ENCODE measurements at places on chromosomes 3 and 15.

DNA sequence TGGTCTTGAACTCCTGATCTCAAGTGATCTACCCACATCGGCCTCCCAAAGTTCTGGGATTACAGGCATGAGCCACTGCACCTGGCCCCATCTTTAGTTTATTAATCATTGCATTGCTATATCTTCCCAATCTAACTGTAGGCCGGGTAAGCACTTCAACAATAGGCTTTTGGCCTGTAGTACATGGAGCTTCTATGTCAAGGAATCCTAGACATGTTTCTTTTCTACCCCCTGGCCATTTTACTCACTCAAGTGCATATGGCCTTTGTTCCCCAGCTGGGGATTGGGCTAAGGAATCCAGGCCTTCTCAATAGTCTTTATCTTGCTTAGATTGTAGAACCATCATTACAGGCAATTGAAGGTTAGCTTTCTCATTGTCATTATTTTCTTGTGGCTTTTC lies 122.3 kb upstream of the MBNL1 start:
- DNase-seq = no peak

GRCh38 chr3:188868803-188869202 lies 303.0 kb upstream of the TPRG1 start:
- no peak for DNase-seq

GRCh38 chr3:99866261-99866761 lies 48.6 kb downstream of the CMSS1 start:
- peak; percentile 86 for DNase-seq

GRCh38 chr3:52146189-52146588 lies 8.0 kb downstream of the POC1A start:
- DNase-seq = no peak

DNA sequence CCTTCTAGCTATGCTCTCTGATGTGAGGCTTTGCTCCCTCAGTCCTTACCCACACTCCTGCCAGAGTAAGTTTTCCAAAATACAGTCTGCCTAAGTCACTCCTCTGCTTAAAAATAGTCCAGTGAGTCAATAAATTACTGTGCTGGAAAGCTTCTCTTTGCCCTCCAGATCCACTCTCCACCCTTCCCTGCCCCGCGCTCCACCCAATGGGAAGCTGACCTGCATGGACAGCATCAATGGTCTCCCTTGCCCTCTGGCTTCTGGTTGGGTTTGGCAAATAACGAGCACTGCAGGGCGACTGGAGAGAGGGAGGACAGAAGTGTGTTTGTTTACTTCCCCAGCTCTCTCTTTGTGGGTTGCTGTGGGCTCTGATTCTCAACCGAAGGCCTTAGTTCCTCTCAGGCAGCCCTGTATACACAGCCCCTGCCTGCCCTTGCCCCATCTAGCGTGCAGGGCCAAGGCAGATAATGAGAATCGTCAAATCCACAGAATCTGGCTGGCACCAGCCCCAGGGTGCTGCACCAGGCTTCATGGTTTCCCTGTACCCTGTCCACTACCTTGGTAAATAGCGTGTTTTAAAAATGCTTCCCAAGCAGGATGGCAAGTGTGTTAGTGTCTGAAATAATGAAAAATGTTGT lies 110.4 kb downstream of the ADAMTSL3 start:
- no peak for DNase-seq

- DNase-seq = peak; percentile 78
These were observed 113.7 kb upstream of the RPL32 start for GRCh38 chr3:12954891-12955650.

DNA sequence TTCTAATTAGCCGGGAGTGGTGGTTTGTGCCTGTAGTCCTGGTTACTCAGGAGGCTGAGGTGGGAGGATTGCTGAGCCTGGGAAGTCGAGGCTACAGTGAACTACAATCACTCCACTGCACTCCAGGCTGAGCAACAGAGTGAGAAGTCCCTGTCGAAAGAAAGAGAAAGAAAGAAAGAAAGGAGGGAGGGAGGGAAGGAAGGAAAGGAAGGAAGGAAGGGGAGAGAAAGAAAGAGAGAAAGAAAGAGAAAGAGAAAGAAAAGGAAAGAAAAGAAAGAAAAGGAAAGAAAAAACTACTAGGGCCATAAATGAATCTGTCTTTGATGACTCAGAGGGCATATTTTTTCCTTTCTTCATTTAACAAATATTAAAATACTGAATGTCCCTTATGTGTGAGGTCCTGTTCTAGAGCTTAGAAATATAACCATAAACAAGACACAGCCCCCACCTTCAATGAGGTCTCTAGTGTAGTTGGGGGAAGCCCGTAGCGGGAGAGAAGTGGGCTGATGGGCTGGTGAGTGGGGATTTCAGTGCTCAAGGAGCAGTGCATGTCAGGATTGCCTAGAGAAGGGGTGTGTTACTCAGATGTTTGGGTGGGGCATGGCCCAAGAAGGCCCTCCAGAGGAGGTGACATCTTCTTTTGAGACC lies 35.2 kb upstream of the PIAS1 start:
- DNase-seq = no peak

DNA sequence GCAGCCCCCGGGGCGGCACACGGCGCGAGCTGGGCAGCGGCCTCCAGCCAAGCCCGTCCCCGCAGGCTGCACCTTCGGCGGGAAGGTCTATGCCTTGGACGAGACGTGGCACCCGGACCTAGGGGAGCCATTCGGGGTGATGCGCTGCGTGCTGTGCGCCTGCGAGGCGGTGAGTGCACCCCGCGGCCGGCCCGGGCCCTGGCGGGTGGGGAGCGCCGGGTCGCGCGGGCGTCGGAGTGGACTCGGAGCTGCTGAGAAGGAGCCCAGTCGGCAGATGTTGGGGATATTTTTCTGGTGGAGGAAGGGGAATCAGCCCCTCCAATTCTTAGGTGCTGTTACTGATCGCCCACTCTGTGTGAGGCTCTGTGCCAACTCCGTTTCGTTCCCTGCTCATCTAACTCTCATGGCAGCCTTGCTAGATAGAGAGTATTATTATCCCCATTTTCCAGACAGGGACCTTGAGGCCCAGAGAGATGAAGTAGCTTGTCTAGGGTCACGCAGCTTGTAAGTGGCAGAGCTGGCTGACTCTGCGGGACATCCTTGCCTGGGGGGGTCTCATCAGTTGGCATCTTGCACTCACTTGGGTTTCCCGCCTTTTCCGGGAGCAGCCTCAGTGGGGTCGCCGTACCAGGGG lies 890 bp downstream of the CHRD start:
- peak; percentile 33 for DNase-seq

GRCh38 chr3:163266731-163267130 lies 1770.1 kb downstream of the OTOL1 start:
- DNase-seq = no peak

GRCh38 chr3:192351441-192351840 lies 375.9 kb downstream of the FGF12 start:
- no peak for DNase-seq

GRCh38 chr3:148998715-148999423 lies 7.5 kb downstream of the GYG1 start:
- peak; percentile 52 for DNase-seq

- no peak for DNase-seq
These were observed 6.6 kb downstream of the TGM5 start for GRCh38 chr15:43260011-43260615.

DNA sequence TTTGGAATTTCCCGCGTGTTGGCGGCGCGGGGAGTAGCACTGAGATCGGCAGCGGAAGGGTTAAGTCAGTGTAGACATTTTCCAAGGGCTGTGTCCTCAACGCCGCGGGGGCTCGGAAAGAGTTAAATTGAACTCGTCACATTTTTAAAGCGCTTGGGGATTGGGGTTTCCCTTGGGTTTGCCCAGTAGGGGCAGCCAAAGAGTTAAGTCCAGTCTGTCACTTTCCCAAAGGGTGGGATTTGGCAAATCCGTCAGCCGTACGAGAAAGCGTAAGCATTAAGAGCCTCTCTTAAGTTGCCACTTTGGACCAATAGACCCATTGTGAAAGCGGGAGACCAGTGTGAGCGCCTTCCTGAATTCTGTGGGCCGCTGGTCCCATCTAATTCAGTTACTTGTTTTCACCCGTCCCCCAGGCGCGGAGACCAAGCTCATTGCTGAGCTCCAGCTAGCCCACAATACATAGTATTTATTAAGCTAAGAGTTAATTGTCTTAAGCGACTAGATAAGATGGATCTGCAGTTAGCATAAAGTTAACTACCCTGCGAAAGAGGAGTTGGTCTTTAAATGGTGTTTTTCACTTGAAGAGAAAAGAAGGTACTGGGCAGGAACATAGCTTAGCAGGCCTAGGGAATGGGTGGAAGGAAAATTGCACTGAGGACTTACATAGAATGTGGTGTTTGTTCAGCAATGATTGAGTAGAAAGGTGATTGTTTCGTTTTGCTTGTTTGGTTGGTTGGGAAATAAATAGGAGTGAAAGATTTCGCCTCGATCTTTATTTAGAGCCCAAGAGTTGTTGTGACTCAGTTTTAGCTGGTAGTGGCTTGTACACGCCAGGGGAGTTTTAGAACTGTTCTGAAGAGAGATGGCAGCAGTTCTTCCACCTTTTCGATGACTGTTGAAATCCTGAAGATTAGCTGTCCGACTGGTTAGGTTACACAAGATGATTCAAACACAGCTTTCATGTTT lies 932 bp downstream of the ARL8B start:
- peak; percentile 83 for DNase-seq

- DNase-seq = no peak
These were observed 155.0 kb upstream of the HES1 start for GRCh38 chr3:193980905-193981304.

- DNase-seq = no peak
These were observed 107.4 kb upstream of the ACP3 start for GRCh38 chr3:132209855-132210254.

DNA sequence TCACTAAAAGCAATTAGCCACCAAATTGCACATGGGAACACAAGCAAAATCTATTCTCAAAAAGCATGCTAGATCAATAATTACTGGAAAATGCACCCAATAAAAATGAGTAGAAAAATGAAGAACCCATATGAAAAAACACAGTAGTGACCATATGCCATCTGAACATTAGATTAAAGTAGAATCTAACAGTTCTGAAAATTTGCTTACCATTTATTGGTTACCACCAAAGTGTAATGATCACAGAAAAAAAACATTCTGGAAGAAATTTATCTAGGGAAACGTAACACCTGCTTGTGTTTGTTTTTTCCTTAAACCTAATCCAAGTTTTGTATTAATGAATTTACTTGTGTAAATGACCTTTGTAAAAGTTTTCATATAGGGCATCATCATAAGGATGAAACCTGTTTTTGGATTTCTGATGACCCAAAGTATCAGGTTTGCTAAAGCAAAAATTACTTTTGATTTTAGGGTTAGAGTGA lies 37.6 kb upstream of the AADAC start:
- DNase-seq = no peak

GRCh38 chr3:108218811-108219210 lies 3.4 kb downstream of the IFT57 start:
- DNase-seq = peak; percentile 54

DNA sequence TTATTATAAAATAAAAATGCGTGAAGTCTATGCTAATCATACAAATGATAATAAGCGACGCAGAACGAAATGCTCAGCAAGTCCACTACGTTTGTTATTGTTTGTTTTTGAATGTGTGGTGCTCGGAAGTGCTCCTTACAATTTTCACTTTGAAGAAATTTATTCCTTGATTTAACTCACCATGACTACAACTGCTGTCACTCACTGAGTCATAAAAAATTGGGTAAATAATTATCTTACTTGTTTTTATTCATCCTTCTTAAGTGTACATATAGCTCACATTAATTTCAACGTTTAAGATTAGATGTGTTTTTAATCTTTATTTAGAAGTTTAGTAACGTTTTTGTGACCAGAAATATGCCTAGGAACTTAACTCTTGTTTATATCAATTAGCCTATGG lies 66.7 kb upstream of the NANOGP8 start:
- no peak for DNase-seq

DNA sequence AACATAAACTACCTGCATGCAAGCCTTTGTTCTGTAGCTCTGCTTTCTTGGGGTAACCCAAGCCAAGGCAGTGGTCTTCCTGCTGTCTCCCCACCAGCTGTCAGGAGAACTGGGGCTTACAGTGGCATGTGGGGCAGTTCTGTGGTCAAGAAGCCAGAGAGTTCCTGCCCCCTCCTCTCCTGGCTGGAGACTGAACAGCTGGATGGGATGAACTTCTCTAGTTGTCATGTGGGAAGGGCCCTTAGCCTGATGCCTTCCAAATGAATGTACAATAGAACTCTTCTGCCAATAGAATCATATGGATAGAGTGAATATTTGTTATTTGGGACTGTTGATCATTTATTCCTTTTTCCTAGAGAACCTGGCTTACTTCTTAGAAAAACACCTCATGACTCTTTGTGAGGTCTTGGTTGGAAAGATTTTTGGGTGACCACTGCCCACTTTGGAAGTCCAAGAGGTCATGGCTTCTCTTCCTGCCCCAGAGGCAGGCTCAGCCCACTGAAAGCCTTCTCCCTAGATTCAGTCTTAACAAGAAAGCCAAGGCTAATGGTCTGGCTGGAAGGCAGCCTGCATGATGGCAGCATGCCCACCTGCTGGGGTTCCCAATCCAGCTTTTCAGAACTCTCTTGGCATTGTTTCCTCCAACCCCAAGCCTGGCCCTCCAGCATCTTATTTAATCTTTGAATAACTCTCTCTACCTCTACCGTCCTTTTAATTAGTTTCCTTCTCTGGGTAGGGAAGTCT lies 462.9 kb upstream of the PROK2 start:
- no peak for DNase-seq

DNA sequence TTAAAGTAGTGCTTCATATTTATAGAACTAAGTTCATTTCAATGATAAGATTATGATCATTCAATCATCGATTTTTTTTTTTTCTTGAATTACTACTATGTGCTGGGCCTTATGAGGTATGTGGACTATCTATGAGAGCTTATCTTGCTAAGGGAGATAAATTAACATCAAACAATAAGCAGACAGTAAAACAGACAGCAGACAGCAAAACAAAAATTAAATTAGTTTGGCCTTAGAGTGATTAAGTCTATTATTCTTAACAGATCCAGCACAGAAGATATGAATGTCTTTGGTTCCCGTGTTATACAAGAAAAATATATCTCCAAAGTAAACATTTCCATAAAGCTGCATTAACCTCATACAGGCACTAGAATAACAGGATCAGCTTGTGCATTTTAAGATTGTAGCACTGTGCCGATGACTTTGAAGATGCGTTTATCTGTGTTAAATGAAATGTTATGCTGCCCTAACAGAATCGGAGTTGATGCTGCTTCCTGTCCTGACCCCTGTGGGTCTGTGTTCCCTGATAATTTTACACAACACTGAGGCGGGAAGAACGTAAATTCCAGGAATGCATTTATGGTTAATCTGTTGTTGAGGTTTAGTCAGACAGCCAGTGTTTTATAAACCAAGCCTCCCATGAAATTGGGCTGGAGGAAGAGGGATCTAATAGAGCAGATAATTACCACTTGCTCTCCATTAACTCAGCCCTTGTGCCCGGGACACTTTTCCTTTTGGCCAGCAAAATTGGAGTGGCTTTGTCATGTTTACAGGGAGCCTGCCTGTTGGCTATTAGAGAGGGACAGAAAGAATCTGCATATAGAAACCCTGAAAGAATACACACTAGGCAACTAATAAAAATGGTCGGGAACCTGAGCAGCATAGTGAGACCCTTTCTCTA lies 80.8 kb downstream of the GHSR start:
- DNase-seq = no peak

GRCh38 chr15:82047453-82048400 lies 1.9 kb upstream of the MEX3B start:
- DNase-seq = peak; percentile 44

GRCh38 chr3:177231242-177231641 lies 34.0 kb upstream of the TBL1XR1 start:
- DNase-seq = no peak
